IMR-90 (cell line): ENCODE measurements at places on chromosomes 12 and 14. TPM values are rescaled to one million over a fixed set of nuclear protein-coding genes. Genes with fewer than 3 reads are reported as not detected.

Gene TMEM179
- not detected in 2 replicates for total RNA-seq

Gene TAS2R13
- total RNA-seq, result 0.90 and 1.4 TPM in 2 replicates

Gene PTPRR
- 0.18 and 0.28 TPM in 2 replicates for total RNA-seq

Gene SLC4A8
- 4.4 and 5.2 TPM in 2 replicates for total RNA-seq

Gene PTPN6
- under 0.01 TPM in 1 of 2 replicates, not detected in the other for total RNA-seq

DNA sequence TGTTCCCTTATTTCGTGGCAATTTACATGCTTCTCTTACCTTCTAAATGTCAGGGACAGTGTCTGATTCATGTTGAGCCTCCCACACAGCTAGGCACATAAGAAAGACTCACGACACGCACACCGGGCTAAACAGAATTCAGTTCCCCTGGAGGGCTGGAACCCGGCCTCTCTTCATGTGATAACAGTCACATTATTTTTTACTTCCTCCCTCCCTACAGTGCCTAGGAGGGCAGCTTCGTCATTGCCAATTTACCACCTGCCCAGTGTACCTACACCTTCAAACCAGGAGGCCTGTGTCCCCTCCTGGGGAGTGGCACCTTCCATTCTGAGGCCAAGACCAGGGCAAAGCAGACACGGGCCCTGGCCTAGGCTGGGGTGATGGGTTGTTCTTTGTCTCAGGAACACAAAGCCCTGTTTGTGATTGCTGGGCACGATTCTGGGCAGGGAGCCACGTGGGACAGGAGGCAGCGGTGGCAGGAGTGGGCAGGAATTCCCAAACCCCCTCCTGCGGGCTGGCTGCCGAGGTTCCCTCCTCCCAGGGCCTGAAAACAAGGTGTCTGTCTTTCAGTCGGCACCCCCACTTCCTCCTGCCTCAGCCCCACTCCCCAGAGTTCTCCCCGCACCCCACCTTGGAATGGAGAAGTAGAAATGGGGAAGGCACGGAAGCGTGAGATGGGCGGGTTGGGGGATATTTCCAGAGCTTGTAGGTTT lies 6.8 kb upstream of the RASAL1 start:
- DNase-seq, result no peak

GRCh38 chr12:132325733-132326130 lies 3.7 kb downstream of the GALNT9 start:
- DNase-seq, result no peak

DNA sequence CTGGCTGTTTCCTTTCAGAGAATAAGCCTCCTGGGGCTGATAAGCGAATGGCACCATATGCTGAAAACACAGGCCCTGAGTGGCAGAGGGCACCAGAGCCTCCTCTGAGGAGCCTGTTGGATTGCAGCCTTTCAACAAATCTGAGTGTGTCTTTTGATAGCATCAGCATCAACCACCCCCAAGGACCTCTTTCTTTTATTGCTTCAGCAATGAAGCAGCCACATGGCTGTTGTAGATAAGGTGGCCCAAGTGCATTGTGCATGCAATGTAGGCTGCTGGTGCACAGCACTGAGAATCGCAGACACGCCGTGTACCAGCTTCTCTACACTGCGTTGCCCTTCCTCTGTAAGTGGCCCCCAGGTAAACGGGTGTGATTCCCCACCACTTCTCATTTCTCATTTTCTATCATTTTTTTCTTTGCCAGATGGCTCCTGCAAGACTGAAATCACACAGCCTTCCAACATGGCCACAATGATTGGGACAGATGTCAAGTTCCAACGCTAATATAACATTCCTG lies 191.7 kb downstream of the DAD1 start:
- DNase-seq, result no peak

GRCh38 chr12:103505371-103506236 lies 9.8 kb upstream of the C12orf42 start:
- no peak for DNase-seq

DNA sequence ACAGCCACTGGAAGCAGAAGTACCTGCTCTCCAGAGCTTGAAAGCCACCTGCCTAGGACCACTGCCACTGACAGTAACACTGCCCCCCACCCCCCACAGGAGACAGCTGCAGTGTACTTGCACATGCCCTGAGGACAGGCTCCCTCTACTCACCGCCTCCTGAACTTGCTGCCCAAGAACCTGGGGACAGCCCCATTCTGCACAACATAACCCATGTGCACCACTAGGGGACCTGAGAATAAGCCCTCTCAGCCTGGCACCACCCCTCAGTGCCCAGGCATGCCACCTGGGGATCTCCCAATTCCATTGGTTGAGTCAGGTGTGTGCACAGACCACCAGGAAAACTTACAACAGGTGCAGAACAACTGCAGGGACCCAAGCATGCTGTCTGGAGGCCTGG lies 67.1 kb upstream of the KIF21A start:
- no peak for DNase-seq

GRCh38 chr12:62251609-62251958 lies 8.6 kb upstream of the USP15 start:
- DNase-seq, result no peak

DNA sequence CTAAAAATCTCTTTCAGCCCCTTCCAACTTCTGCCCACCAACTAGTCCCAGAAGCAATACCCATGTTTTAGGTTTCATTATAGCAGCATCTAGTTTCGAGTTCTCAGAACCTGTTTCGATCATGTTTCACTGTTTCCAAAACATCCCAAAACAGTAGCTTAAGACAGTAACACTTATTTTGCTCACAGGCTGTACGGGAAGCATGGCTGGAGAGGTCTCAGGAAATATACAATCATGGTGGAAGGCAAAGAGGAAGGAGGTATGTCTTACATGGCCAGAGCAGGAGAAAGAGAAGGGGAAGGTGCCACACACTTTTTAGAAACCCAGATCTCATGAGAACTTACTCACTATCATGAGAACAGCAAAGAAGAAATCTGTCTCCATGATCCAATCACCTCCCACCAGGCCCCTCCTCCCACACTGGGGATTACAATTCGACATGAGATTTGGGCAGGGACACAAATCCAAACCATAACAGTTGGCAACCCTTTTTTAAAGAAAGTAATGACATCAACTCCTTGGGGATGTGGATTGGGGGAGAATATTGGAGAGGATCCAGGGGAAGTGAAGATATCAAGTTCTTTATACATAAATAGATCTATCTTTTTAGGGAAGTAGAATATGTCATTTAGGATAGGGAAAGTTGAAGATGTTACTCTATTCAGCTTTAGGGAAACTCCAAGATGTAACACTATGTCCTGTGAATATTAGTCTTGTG lies 269.9 kb upstream of the PLEKHG7 start:
- no peak for DNase-seq

GRCh38 chr12:124548854-124549378 lies 18.5 kb downstream of the NCOR2 start:
- DNase-seq, result peak; percentile 87

DNA sequence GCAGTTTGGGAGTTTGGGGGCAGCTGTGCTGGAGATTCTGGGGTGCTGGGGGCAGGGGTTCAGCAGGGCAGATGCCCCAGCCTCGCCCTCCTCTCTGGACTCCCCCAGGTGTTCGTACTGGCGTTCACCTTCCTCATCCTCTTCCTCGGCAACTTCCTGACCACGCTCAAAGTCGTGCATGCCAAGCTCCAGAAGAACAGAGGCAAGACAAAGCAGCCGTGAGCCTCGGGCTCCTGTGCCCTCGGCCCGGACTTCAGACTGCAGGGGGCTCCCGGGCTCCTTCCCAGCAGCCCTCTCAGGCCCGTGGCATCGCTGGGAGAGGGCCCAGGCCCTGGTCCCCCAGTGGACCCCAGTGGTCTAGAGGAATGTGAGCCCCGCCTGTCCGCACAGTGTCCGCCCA lies 18.0 kb downstream of the RHOF start:
- DNase-seq, result no peak

DNA sequence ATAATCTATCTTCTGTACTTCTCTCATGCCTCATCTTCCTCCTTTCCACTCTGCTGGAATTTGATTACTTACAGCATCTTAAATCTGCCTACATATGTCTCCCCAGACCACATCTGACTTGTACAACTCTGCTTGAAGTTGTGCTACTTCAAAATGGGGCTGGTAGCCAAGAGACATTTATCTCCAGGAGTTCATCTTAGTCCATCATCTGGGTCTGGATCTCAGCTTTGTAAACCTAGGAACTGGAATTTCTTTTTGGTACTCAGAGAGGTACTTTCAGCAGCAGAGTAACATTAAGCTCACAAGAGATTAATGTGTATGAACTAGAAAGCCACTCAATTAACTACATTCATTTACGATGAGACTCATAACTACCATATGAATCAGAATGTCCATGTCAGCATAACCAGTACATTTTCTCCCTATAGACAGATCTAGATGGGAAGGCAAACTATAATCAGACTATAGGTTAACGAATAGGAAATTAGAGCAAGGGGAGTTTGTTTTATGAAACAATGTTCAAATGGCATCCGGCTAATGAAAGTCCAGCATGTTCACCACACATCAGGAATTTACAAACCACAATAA lies 178.8 kb downstream of the CEP128 start:
- peak; percentile 24 for DNase-seq

DNA sequence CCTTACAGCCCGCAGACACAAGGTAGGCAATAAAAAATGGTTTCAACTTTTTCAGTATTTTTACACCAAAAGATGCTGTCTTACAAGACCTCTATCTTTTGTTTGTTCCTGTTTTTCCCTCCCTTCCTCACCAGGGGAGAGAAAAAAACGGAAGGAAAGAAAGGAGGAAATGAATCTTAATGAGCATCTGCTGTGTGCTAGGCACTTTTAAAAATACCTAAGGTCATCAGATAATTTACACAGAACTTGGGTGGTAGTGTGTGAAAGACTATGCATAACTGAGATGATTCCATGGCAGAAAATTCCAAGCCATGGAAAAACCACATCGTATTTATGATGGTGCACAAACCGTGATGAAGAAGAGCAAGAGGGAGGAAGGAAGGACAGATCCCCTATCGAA lies 121.2 kb downstream of the DIP2B start:
- DNase-seq, result no peak

- DNase-seq, result no peak
These were observed 334.0 kb downstream of the NUAK1 start for GRCh38 chr12:105804591-105805265.

- no peak for DNase-seq
These were observed 212.9 kb upstream of the CRY1 start for GRCh38 chr12:107306141-107306659.

DNA sequence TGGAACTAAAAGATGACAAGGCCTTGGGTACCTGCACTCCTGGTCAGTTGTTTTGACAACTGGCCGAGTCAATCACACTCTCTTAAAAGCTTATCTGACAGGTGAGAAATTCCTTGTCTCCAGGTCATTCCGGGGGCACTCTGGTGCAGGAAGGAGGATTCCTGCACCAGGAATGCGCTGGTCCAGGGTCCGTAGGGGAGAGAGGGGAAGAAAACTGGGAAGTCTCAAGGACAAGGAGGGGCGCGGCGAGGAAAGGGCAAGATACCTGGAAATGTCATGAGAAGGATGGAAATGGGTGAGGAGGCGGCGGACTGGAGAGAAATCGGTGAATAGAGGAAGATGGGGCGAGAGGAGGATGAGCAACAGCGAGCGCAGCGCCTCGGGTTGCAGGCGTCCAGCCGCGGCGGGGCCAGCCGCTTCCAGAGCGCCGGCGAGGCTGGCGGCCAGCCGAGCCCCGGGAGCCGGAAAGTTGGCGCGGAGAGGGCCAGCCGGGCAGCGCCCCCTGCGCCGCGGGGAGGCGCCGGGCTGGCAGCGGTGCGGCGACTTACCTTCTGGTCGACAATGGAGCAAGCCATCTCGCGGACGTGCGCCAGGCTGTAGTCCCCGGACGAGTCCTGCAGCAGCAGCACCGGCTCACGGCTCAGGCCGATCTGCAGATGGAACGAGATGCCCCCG lies 809 bp downstream of the PRKD1 start:
- DNase-seq, result peak; percentile 43

DNA sequence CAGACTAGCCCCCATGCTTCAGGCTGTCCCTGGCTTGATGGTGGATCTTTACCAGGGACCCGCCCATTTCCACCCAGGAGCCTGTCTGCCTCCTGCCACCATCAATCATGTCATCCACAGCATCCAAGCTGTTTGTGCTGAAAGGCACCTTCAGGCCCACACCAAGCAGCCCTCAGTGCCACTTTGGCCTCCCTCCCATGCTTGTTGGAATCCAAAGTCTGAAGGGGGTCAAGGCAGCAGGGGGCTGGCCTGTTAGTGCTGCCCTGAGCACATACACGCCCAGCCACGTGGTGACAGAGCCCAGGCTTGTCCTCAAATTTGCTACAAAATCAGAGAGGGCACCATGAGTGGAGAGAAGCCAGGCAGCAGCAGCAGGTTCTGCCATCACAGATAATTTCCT lies 1146.8 kb downstream of the FSCB start:
- no peak for DNase-seq
